IPS DF 19.7 (cell line): ENCODE measurements at places on chromosomes 13 and 19.

DNA sequence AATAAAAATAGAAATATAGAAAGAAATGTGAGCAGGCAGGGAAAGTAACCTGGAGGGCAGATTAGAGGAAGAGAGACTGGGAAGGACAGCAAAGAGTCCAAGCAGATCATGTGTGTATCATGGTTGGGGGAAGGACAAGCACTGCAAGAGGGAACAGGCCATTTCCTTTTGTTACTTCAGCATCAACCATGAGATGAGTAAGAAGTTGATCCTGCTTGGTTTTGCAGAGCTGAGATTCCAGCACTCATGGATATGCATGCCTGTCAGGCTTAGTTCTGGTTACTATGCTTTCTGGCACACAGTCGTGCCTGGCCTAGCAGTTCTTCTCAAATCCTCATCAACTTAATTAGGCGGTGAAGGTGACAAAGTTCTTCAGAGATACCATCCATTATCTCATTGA, 18.1 kb downstream of the NALCN start:
- DNase-seq: no peak

DNA sequence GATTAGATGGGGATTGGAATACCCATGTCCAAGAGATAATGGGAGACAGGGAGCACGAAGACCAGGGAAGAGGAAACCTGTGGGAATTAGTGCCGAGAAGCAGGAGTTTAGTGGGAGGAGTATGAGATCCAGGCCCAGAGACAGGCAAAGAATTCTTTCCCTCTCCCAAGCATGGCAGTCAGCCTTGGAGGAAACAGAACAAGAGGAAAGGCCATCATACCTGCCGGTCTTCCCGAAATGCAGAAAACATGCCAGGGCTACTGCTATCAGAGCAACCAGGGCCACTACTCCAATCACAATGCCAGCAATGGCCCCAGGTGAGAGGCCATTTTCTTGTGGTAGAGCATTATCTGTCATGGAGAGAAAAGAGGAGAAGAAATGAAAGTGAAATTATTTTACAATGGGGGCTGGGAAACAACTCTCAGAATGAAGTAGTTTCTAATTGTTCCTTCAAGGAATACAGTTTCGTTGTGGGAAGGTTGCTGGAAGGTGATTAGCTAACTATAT, 16.1 kb downstream of the CEACAM1 start:
- DNase-seq: no peak

DNA sequence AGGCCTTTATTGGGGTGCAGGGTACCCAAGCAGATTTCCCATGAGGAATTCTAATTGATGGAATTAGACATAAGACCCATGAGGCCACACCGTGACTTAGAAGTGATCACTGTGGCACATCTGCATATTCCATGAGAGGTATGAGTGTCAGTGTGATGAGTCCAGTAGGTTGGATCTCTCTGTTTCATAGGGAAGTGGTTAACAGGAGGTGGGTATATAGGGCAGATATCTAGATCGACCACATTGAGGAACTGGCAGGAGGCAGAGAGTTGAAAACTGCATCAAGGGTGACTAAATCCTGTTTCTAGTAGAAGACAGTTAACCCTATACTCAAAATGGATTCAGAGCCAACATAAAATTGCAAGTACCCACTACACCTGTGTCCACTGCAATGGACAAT, 68.6 kb upstream of the MIR17HG start:
- no peak for DNase-seq

- no peak for DNase-seq
Measured at GRCh38 chr13:102569488-102569887, 27.3 kb upstream of the TPP2 start.

DNA sequence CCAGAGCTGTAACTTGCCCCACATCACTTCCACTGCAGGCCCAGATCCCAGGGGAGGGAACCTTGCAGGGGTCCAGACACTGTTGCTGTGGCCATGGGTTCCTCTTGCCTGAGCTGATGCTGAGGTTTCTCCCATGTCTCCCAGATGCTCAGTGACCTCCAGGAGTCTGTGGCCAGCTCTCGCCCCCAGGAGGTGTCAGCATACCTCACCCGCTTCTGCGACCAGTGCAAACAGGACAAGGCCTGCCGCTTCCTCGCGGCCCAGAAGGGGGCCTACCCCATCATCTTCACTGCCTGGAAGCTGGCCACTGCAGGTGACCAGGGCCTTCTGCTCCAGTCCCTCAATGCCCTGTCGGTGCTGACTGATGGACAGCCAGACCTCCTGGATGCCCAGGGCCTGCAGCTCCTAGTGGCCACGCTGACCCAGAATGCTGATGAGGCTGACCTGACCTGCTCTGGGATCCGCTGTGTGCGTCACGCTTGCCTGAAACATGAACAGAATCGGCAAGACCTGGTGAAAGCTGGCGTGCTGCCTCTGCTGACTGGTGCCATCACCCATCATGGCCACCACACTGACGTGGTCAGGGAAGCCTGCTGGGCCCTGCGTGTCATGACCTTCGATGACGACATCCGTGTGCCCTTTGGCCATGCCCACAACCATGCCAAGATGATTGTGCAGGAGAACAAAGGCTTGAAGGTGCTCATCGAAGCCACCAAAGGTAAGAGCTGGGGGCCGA, 12.1 kb upstream of the SLC25A42 start:
- no peak for DNase-seq

GRCh38 chr13:90447734-90448101, 899.8 kb upstream of the MIR17HG start:
- peak; percentile 7 for DNase-seq

DNA sequence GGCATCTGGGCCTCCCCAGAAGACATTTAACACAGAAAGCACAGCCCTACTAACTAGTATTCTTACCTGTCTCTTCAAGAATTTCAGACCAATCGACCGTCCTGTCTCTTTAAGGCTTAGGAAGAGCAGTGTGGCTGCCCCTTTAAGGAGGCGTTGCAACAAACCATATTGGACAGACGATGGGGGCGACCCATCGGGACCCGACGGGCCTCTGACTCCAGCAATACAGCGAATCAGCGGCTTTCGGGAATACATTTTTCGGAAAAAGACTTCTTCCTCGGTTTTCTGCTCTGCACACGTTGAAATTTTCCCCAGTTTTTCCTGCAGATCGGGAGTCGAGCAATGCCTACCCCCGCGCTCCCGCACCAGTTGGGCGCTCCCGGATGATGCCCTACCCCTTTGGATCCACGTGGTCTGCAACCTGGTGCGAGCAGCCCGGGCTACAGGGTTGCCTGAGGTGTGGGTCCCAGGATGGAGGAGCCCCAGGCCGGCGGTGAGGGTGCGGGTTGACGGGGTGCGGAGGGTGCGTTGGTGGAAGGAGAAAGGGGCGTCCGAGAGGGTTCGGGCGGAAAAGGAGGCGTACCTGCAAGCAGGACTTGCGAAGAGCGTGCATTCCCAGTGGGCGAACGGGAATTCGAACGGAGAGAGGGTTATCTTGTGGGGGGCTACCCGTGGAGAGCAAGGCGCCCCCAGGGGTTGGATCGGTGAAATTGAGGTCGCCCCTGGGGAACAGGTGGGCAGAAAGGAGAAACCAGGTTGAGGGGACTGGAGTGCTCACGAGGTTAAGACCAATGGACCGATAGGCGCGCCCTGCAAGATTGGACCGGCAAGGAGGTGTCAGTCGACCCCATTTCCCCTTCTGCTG, at the start of gene POLR1G:
POLR1G (plus strand) TSS at position 419 of the 865 bp plus-strand sequence; CDS start at position 472, 53 bp downstream.
- no peak for DNase-seq

DNA sequence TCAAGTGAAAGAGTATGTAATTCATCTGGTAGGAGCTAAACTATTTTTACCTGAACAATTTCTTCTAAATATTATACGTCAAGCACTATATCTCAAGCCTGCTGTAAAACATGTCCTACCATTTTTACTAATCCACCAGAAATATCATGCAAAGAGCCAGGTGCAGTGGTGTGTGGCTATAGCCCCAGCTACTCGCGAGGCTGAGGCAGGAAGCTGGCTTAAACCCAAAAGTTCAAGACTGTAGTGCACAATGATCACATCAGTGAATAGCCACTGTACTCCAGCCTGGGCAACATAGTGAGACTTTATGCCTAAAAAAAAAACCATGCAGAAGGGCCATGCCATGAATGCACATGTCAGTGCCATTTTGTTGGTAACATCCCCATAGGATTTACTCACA, 20.7 kb upstream of the CLN5 start:
- no peak for DNase-seq

- DNase-seq: no peak
Measured at GRCh38 chr13:30898678-30899241, 7.3 kb upstream of the MEDAG start.

GRCh38 chr13:35768073-35768472, 291.6 kb upstream of the MAB21L1 start:
- DNase-seq: no peak

- no peak for DNase-seq
Measured at GRCh38 chr19:19071897-19072296, 8.1 kb downstream of the SLC25A42 start.

GRCh38 chr13:46124531-46124966, 19.7 kb upstream of the CPB2 start:
- no peak for DNase-seq

DNA sequence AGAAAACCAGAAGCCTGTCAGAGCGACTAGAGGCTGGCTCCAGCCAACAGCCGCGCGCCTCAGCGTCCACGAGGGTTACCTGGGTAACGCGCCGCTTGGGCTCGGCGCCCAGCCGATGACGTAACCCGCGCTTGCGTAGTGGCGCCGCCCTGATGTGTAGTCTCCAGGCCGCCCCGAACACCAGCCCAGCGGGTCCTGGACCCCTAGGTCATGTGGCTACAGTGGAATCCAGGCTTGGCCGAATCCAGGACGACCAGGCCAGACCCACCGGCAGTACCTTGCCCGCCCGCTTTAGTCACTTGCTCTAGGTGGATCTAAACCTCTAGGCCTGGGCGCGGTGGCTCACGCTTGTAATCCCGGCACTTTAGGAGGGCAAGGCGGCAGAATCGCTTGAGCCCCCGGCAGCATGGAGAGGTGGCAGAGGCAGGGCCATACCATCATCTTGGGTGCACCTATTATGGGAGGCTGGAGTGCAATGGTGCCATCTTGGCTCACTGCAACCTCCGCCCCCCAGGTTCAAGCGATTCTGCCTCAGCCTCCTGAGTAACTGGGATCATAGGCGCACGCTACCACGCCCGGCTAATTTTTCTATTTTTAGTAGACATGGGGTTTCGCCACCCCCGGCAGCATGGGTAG, 7.2 kb upstream of the ZNF606 start:
- peak; percentile 59 for DNase-seq

DNA sequence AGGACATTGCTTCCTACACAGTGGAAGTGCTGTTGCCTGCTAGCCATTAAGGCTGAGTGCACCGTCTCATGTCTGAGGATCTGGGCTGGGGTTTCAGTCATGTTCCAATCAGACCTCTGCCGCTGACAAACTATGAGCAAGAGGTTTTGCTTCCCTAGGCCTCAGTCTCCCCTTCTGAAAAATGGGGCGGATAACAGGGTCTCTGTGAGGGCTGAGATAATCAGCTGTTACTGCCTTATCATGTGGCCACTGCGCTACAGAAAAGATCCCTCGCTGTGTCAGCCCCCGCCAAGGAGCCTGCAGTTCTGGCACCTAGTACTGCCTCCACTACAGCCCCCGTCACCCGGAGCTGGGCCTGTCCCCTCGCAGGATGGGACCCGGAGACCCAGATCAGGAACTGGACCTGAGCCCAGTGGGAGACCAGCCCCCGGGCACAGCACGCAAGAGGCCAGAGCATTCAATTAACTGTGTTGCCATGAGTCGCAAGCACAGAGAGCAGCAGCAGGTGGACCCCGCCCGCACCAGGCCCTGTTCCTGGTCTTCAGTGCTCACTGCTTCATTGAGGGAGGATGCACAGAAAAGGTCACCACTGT, 3.0 kb upstream of the PNKP start:
- no peak for DNase-seq

GRCh38 chr13:58869566-58869965, 1238.0 kb downstream of the PCDH17 start:
- DNase-seq: no peak

DNA sequence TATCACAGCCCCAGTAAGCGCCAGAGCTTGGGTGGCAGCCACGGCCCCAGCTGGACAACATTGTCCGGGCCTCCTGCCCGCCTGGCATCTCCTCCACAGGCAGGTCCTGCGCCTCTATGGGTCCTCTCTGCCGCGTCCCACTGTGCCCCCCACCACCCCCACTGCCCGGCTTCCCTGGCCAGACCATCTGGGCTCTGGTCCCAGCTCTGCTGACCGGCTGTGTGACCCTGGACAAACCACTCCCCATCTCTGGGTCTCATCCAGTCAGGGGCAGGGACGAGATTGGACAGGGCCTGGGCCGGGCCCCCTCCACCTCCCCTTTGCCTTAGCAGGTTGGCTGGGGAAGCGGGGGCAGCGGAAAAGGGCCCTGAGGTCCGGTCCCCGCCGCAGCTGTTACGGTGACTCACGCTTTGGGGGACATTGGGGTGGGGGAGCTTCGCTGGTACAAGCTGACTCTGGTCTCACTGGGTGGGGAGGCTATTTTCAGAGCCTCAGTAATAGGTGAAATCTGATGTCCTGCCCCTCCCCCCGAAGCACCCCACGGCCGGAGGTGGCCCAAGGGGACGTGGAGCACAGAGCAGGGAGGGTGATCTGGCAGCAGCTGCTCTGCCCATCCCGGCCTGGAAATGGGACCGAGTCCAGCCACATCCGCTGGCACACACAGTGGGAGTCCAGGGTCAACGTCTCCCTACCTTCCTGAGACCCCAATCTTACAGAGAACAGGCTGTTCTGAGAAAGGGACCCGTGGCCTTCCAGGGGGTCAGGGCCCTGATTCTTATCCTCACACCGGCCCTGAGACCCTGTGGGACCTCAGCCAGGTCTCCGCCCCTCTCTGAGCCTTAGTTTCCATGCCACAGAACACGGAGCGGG, 9.1 kb downstream of the NFIC start:
- no peak for DNase-seq

DNA sequence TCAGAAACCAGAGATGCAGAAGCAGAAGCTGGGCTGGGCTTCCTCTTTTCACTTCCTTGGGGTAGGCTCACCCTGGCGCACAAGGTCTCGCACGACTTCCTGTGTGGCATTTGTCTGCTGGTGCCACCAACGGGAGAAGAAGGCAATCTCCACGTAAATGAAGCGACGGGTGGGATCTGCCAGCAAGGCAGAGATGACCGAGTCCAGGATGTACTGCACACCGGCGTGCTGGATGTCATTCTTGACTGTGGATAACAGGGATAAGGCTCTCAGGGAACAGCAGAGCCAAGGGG, 1.3 kb downstream of the MAN2B1 start:
- no peak for DNase-seq

DNA sequence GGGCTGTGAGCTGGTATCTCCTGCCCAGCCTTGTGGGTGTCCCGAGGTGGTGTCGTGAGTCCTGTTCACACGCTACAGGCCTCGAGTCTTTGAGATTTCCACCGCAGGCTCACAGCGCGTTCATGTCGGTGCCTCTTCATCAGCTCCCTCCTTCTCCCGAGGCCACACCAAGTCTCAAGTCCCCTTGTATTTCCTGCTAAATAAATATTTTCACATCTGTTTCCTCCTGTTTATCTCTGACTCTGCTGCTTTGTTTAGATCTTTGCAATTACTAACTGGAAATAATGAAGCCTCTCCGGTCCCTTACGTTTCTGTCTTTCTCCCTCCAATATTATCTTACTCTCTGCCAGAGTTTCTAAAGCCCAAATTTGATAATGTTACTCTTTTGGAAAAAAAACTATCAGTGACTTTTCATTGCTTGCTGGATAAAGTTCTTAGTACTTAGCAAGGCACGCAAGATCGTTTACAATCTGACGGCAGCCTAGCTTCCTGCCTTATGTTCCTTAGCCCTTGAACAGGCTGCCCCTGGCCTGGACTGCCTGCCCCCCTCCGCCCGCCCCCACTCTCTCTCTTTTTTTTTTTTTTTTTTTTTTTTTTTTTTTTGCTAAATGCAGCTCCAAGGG, 130.5 kb upstream of the RNF113B start:
- no peak for DNase-seq

- no peak for DNase-seq
Measured at GRCh38 chr13:40568246-40569023, 98.0 kb downstream of the FOXO1 start.
